ENCODE measurements at places on chromosomes 16 and 17.

GRCh38 chr17:66850692-66851091, 15.8 kb downstream of the CACNG5 start:
- DNase-seq = no peak

- DNase-seq = no peak
Observed at GRCh38 chr16:66344533-66345145, 21.9 kb upstream of the CDH5 start.

- DNase-seq = no peak
Observed at GRCh38 chr17:4038076-4038475, 73.8 kb upstream of the ATP2A3 start.

GRCh38 chr17:49741692-49742076, 22.2 kb downstream of the FAM117A start:
- no peak for DNase-seq
